ENCODE measurements at places on chromosomes 1 and 21.

GRCh38 chr1:210132582-210132981 is 100.0 kb upstream of the SERTAD4 start:
- peak; percentile 42 for DNase-seq

DNA sequence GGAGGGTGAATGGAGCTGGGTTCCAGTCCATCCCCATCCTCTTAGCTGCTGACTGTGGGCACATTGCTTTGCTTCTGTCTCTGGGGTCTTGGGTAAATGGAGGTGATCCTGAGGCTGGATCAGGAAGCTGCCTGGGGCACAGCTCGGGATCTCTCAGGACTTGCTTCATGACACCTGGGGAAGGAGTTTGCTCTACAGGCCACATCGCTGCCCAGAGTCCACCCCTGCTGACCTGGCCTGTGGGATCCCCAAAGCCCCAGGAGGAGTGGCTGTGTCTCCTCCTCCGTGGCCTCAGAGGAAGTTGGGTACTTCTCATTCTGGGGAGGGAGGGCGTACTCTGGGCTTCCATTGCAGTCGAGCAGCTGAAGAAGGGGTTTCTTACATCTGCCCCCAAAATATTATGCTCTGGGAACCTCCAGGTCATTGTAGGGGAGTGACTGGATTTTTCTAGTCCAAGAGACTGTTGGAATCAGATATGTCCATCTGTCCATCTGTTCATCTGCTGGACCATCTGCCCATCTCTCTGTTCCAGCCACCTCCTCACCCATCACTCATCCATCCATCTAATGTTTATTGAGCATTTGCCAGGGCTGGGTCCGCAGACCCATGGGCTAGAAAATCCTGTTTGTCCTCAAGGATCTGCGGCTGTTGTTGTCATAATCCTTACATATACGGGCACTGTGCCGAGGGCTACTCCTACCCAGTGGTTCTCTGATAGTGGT is 45.9 kb downstream of the ARHGEF10L start:
- DNase-seq: no peak

GRCh38 chr21:36422279-36423098 is 37.3 kb downstream of the CHAF1B start:
- DNase-seq: peak; percentile 92

DNA sequence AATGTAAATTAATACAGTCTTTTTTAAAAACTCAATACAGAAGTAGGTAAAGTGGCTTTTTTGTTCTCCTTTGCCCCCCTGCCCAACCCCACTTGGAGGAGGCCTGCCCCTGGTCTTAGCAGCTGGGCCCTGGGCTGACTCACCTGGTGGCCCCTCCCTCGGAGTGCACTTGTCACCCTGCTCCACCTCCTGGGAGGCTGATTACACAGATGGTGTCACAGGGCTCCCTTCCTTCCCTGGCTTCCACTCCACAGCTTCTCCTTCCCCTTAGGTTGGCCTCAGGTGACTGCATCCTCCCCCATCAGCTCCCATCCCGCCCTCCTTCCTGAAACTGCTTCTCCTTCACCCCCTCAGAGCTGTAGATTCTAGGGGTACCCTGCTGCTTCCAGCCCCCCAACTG is 11.7 kb upstream of the CAPN9 start:
- no peak for DNase-seq

Data from iPS-NIHi11 (cell line).